Naive thymus-derived CD4-positive, alpha-beta T cell (primary cell): ENCODE measurements at places on chromosomes 7 and 10. TPM values are rescaled to one million over a fixed set of nuclear protein-coding genes. Genes with fewer than 3 reads are reported as not detected.

The SNX13 gene
- 23.8 and 29.0 TPM in 2 replicates for total RNA-seq

The ADAP1 gene
- total RNA-seq = 68.6 TPM

The ACSL5 gene
- total RNA-seq = 30.3 TPM

The LIPF gene
- total RNA-seq = not detected

The FGFR2 gene
- total RNA-seq = not detected
